GM12891 (cell line): ENCODE measurements at places on chromosomes 11 and 22.

DNA sequence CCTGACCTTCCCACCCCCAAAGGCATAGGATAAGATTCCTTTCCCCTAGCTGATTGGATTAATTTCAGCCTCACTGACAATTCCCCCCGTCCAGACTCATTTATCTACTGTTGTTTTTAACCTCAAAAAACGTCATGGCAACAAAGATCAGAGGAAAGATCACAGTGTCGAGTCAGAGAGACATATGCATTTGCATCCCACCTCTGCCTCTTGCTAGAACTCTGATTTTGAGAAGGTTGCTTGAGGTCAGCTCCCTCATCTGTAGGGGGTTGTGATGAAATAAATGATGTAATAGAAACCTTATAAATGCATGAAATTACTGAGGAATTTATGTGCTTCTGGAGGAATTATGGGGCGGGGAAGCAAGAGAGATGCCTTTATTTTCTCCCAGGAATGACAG lies 53.3 kb upstream of the SYN3 start:
- DNase-seq: no peak

- DNase-seq: no peak
These were observed 14.0 kb downstream of the TRIM29 start for GRCh38 chr11:120123946-120124345.

DNA sequence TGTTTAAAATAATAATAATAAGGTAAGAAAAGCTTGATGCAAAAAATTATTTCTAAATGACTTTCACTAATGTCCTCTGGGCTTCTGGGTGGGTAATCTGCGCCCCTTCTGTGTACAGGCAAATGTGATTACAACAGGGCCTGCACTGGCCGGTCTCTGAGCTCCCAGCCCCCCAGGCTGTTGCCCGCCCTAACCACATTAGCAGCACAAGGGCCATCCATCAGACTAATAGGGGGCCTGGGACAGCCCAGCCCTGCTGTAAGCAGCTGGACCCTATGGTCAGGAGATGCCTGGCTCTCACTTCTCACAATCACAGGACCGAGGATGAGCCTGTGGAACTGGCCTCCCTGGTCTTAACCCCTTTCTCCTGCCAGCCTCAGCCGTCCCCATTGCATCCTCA lies 388.4 kb downstream of the BUD13 start:
- DNase-seq: no peak

- DNase-seq: no peak
These were observed 79.1 kb upstream of the SCUBE2 start for GRCh38 chr11:9170450-9170849.
